Sigmoid colon (tissue), 7 donors: ENCODE measurements at places on chromosomes 5 and 9. TPM values are rescaled to one million over a fixed set of nuclear protein-coding genes. Genes with fewer than 3 reads are reported as not detected.

DNA sequence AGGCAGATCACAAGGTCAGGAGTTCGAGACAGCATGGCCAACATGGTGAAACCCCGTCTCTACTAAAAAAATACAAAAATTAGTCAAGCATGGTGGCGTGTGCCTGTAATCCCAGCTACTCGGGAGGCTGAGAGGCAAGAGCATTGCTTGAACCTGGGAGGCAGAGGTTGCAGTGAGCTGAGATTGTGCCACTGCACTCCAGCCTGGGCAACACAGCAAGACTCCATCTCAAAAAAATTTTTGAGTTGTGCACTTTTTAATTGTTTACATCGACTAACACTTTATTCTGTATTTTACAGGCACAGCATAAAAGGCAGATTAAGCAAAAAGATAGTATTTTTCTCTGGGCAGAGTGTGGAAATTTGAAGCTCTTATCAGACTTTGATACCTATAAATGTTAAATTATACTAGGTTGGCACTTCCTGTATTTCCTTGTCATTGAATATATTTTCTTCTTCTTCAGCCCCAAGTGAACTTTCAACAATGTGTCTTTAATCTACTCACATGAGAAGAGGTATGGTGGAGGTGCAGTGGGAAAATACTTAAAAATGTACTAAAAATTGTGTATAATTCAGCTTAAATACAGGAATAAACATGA lies 180.6 kb upstream of the ELL2 start:
- no peak overlapping the region for H3K27ac ChIP-seq
- peaks cover 7% of the 10 kb centered on the region for H3K4me1 ChIP-seq
- no peak overlapping the region for H3K4me3 ChIP-seq
- H3K36me3 ChIP-seq = no peaks in the 10 kb centered on the region

GRCh38 chr5:43305948-43306565 lies 7.2 kb downstream of the HMGCS1 start:
- no peak overlapping the region for H3K4me3 ChIP-seq
- peaks cover 3% of the 10 kb centered on the region for H3K36me3 ChIP-seq
- no peak overlapping the region for H3K27ac ChIP-seq
- no peaks in the 10 kb centered on the region for H3K27me3 ChIP-seq

DNA sequence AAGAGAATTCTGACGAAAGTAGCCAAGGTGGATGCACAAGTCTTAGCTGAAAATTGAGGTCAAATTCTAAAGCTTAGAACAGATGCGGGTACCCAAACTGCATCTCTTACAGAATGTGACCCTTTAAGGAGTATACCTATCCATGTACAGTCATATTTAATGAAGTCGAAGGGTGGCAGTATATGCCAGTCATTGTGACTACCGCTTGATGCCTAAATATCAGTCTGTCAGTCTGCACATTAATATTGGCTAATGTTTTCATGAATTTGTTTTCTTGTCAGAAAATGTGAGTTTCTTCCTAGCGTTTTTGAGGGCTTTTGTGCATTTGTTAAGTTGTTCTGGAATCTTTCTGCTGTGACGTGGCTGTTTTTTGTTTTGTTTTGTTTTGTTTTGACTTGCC lies 264.5 kb upstream of the ELAVL2 start:
- H3K36me3 ChIP-seq = no peaks in the 10 kb centered on the region
- H3K27ac ChIP-seq = no peak overlapping the region
- H3K4me3 ChIP-seq = no peak overlapping the region
- no peaks in the 10 kb centered on the region for H3K27me3 ChIP-seq

DNA sequence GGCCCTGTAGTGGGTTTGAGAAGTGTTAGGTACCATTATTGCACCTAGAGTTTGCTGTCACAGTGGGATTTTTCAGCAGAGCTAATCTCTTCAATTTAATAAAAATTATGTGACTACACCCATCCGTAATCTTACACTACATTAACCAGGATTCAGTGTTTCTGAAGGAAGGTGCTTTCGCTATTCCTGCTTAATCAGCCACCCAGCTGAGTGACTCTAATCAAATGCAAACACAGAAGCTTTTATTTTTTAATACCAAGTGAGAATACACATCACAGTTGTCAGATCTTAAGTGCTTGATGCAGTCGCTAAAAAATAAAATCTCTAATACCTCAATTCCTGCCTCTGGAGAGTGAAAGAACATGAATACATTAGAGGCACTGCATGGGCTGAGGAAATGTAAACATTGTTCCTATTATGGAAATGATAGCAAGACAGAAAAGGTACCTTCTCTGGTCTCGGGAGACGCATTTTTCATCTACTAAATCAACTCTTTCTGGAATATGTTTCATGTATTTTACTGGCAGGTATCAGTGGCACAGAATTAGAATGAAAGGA lies 125.7 kb downstream of the SEMA6A start:
- H3K36me3 ChIP-seq = peaks cover 19% of the 10 kb centered on the region
- no peaks in the 10 kb centered on the region for H3K4me1 ChIP-seq
- H3K27me3 ChIP-seq = no peaks in the 10 kb centered on the region
- no peak overlapping the region for H3K4me3 ChIP-seq
- DNase-seq = no peak

DNA sequence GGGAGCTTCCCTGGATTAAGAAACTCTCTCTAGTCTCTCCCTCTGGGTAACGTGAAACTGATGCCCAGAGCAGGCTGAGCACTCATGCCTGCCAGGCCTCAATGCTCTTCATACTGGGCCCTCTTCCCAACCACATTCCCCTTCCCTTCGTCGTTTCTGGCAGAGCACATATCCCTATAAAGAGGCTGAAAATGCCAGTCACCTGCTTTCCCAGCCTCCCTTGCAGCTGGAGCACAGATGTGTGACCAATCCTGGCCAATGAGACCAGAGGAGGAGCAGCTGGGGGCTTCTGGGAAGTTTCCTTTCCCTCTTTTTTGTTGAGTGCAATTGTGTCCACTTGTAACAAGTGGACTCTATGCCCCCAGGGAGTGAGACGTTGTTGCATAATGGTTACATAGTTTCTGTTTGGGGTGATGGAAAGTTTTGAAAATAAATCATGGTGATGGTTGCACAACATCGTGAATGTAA lies 30.2 kb upstream of the SMIM23 start:
- H3K4me3 ChIP-seq = no peak overlapping the region
- H3K36me3 ChIP-seq = no peaks in the 10 kb centered on the region
- no peak overlapping the region for H3K27ac ChIP-seq
- no peaks in the 10 kb centered on the region for H3K4me1 ChIP-seq
- H3K27me3 ChIP-seq = no peaks in the 10 kb centered on the region
- DNase-seq = no peak

DNA sequence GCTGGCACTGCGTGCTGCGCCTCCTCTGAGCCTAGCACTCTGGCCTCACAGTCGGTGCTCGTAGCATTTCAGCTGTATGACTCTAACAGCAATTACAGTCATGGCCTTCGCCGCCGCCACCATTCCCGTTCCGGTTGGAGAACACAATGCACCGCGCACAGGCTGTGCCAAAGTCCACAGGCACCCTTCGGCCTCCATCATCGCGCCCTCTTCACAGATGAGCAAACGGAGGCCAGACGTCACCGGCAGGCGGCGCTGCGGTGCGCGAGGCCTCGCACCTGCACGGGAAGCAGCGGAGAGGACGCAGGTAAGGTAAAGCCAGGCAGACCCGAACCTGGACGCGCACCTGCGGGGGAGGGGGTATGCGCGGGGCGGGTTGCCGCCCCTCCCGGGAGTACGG lies 128.9 kb downstream of the BARX1 start:
- DNase-seq = no peak
- no peak overlapping the region for H3K4me3 ChIP-seq
- H3K27me3 ChIP-seq = peaks cover 29% of the 10 kb centered on the region
- H3K27ac ChIP-seq = no peak overlapping the region

The UGT3A2 gene
- not detected for total RNA-seq

The OR1L4 gene
- not detected for total RNA-seq

The ARAP3 gene
- total RNA-seq = 3.4 TPM

The KLF4 gene
- total RNA-seq = 34.1 TPM
